ENCODE measurements at places on chromosomes 6 and 20. TPM values are rescaled to one million over a fixed set of nuclear protein-coding genes. Genes with fewer than 3 reads are reported as not detected.

DNA sequence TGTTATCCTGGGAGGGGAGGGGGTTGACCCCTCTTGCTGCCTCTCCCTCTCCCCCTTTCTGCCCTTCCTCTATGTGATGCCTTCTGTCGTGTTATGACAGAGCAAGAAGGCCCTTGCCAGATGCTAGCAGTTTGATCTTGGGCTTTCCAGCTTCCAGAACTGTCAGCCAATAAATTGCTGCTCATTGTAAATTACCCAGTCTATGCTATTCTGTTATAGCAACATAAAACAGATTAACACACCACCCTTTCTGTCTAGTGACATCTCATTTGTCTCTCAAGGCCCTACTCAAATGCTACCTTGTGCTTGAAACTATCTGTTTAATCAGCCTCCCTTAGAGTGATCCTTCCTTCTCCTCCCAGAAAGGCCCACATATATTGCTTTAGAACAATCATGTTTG, 16.4 kb upstream of the MAP3K4 start:
- no peak for DNase-seq

- no peak for DNase-seq
These were observed 682.1 kb upstream of the ADGRB3 start for GRCh38 chr6:67952948-67953347.

DNA sequence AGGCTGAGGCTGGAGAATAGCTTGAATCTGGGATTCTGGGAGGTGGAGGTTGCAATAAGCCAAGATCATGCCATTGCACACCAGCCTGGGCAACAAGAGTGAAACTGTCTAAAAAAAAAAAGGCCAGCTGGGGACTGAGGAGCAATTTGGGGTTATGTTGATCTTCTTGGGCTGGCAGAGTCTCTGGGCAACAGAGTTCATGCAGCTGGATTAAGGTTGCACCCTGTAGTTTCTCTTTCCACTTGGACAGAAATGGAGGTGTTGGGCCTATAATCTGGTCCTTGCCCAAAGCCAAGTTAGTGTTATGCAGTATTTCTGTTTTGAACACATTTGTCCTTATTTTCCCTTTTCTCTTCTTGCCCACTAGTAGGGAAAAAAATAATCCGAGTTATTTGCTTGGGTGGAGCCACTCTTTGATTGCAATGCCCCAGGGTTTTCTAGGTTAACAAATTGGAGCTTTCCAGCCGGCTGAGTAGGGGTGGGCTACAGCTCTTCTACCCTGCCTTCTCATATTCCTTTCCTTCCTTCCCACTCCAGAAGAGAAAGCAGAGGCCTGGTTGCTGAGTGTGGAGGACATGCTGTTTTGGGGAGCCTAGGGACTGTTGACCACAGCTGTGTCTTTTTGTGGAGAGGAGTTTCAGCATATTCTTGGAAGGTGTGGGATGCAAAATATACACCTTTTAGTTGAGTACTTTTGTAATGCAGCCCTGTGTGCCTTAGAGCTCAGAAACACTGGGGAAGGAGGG, 213.9 kb downstream of the SOX4 start:
- no peak for DNase-seq

Gene DACT2
- total RNA-seq = not detected

Gene VGLL2
- not detected for total RNA-seq

Gene GJA1
- total RNA-seq = 80.6 TPM

Measured in Daoy (cell line).